ENCODE measurements at places on chromosomes 12 and 14.

DNA sequence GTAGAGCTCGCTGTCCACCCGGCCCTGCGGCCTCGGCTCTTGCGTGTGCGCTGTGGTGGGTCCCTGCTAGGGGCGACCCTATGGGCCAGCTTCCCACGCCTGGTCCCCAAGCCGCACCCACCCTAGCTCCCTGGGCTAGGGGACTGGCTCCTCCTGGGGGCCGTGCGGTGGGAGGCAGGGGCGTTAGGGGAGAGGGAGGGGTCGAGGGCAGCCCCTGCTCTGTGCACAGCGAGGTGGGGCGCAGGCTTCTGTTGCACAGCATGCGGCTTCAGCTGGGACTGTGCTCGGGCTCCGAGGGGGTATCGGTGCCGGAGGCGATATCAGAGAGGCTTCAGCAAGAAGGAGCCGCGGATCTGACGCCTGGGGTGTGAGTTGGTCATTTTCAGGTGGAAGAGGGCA is 86.1 kb downstream of the ALG10 start:
- DNase-seq: no peak

DNA sequence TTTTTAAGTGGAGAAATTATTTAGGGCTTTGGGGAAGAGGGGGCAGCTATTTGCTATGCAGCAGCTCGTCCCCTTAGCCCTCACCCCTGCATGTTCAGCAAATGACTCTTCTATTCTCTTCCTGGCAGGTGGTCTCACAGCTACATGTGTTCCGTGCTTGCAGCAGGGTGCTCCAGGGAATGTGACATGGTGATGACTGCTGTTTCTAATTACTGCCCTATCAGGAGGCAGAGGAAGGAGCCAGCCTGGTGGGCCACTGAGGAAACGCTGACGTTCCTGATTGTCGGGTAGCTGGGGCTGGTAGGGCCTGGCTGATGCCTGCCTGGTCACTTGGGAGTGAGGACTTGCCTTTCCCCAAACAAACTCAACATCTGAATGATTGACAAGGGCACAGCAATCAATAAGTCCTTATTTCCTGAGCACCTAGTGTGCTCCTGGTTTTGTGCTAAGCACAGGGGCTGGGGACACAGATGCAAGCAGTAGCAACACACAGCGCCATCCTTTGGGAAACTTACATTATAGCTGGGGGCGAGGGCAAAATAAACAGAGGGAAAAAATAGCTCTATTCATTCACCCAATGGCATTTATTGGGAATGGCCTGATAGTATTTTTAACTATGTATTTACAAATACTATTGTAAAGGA is 377.8 kb downstream of the FUT8 start:
- DNase-seq: no peak

- DNase-seq: no peak
Observed at GRCh38 chr14:61466249-61466904, 145.0 kb downstream of the PRKCH start.

GRCh38 chr12:124809878-124810277 is 53.8 kb downstream of the SCARB1 start:
- no peak for DNase-seq

- DNase-seq: no peak
Observed at GRCh38 chr12:106304001-106304421, 1.5 kb downstream of the TCP11L2 start.

DNA sequence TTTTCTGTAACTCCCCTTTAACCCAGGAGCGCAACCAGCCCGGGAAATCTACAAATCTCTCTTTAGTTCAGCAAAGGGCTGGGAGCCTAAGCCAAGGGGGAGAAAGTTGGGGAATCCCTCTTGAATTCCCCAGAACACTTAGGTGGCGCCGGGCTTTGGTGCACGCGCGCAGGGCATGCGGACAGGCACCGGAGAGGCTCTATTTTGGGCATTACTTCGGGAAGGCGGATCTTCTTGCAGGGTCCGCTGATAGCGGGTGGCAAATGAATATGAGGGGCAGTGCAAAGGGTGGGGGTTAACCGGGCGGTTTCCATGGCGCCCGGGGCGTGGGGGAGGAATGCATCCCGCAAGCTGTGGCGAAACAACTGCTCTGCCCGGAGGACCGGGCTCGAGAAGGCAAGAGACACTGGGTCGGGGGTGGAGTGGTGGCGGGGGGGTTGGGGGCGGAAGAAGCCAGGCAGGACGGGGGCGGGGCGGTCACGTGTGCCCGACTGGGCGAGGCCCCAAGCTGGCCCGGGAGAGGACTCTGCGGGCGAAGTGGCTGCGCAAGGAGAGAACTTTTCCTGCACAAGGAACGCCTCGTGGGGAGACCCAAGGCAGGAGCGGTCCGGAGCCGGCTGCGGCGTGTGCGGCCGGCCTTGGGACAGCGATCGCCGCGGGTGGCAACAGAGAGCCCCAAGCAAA is at the start of gene FLVCR2:
FLVCR2 (plus strand) TSS at position 519 of the 684 bp plus-strand sequence. CDS start 353 bp downstream, outside the sequence.
- DNase-seq: no peak

DNA sequence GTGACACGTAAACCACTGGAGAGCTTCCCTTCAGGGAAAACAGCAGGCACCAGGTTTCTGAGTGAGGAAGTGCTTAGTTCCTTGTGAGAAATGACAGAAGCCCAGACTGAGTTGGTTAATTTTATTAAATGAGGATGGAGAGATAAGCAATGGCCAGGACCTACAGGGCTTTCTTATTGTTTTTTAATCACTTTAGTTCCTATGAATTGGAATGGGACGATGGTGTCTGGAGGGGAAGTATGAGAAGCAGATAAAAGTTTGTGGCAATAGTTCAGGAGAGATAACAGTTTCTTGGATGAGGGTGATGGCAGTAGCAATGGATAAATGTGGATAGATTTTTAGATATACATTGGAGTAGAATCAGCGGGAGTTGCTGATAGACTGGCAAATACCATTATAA is 86.5 kb upstream of the PTPRR start:
- no peak for DNase-seq

DNA sequence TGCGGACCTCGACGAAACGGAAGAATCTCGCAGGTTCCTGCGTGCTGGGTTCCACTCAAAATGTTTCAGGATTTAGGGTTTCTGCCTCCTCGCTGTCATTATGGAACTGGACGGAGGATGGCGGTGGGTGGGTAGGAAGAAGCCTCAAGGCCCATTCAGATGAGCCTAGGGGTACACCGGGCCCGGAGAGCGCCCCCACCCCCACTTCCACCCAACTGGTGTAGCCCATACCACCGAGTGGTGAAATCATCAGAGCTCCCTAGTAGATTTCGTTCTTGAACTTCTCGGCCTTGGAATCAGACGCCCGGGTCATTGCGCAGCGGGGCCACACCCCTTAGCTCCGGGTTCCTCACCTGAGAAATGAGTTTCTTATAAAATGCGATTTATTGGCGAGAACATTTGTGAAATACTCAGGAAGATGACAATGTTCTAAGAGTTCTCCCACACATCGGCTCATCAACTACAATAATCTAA is 13.3 kb upstream of the TBX3 start:
- no peak for DNase-seq

DNA sequence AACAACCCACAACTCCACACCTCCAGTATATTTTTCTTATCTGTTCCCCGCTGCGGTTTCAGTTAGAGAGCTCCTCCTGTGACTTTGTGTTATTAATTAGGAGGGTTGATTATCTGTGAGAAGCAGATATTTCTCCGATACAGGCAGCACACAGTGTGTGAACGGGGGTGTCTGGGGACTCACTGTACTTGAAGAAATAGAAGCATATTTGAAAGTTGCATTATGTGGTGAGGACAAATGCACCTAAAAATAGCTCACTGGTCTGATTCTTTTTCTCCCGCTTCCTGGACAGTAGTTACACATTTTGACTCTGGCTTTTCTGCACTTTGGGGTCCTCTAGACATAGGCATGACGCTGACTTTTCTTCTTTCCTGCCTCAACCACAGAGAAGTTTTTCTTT is 277.7 kb downstream of the VRK1 start:
- no peak for DNase-seq

DNA sequence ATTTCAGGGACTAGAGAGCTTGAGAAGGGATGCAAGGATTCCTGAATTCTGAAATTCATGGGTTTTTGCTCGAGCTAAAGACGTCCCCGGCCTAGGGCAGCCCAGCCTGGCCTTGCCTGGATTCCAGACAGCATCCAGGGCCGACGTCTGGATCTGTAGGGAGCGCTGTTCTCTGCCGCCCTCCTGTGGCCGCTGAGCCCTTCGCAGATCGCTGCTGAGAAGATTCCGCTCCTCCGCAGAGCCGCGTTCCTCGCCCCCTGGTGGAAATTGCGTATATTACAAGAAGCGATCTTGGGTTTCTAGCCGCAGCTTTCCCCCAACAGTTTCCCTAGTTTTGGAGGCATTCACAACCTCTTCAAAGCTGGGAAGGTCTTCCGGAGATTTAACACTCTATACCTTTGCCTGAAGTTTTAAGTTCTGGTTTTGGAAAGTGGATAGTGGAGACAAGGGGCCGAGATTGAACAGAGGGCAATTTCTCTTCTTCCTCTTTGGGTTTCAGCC is 5.1 kb downstream of the CISTR start:
- DNase-seq: peak; percentile 88

Data from activated CD4-positive, alpha-beta T cell treated with anti-CD3 and anti-CD28 coated beads, Interleukin-2, Interleukin-4, amounts not matched to agents 100 ng/mL and 50 ng/mL, durations not matched to agents 16 hours and 8 hours (primary cell).